Cortex of kidney (tissue), 1 donor: ENCODE measurements at places on chromosomes 3 and 15.

DNA sequence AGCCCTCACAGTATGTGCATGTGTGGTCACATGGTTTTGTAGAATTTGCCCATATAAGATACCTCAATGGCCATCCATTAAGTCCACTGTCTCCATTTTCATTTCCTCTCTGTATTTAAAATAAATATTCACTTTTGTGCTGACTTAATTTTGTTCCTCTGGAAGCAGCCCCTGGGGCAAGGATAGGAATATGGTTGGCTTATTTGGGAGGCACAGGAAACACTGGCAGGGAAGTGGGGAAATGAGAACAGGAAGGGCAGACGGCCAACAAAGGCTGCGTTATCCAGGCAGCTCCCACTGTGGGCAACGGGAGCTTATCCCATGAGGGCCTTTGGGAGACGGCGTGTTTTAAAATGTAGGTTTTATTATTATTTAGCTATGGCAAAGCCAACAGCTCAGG, 148.6 kb downstream of the SHQ1 start:
- no peak for DNase-seq

- DNase-seq: no peak
These were observed 234.9 kb downstream of the NTRK3 start for GRCh38 chr15:88021601-88022000.

- DNase-seq: no peak
These were observed 41.6 kb downstream of the EEFSEC start for GRCh38 chr3:128194843-128195242.

GRCh38 chr3:191019855-191020254, 157.4 kb upstream of the GMNC start:
- no peak for DNase-seq

DNA sequence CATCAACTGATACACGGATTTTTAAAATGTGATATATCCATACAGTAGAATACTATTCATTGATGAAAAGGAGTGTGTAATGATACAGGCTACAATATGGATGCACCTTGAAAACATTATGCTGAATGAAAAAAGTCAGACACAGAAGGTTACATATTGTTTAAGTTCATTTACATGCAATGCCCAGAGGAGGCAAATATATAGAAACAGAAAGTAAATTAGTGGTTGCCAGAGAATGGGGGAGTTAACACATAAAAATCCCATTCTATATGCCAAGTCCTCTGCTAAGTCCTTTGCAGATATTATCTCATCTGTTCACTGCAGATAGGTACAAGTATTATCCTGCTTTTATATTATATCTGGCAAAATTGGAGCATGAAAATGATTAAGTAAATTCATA, 22.1 kb upstream of the CDIN1 start:
- no peak for DNase-seq

- DNase-seq: no peak
These were observed 113.3 kb downstream of the IL20RB start for GRCh38 chr3:137071104-137071503.

- DNase-seq: no peak
These were observed 480.7 kb upstream of the THBS1 start for GRCh38 chr15:39100106-39100660.

- DNase-seq: no peak
These were observed 33.3 kb upstream of the ATG7 start for GRCh38 chr3:11238880-11239279.

DNA sequence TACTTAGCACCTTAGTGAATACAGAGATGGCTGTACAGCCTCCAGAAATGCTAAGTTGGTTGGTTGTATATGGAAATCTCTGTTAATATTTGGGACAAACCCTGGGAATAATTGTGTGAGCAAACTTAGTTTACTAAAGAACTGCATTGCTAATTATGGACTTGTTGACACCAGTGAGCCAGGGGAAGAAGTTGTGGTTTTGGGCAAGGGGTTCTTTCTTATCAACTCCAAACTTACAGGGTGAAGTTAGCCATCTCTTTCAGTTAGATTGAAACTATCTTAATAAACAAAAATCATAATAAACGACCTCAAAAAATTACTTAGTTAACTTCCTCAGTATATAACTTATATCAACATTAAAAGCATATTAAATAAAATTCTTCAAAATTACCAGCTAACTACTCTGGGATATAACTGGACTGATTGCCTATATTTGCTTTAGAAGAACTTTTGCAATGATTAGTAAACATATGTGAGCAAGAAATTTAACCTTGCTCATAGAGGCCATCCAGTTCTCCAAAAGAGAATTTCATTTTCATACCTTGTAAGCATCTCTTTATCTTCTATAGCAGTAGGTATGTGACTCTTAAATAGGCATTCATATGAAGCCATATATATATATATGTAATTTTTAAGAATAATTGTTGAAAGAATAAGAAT, 24.7 kb downstream of the MBNL1 start:
- DNase-seq: no peak

- no peak for DNase-seq
These were observed 7.7 kb downstream of the TSPAN3 start for GRCh38 chr15:77063249-77063648.

DNA sequence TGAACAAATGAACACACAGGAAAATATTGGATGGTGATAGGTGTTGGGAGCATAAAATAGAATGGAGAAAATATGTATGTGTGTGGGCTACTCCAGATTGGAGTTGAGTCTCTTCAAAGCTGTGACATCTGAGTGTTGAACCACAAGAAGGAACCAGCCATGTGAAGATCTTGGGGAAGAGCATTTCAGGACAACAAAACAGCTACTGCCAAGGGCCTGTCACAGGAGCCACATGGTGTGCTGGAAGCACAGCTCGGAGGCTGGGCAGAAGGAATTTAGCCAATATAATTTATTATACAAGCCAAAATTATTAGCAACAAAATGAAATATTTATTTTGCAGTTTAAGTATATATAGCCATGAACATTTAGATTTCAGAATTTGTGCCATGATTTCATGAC, 108.3 kb upstream of the FGF7 start:
- no peak for DNase-seq

- DNase-seq: no peak
These were observed 272.4 kb upstream of the TPM1 start for GRCh38 chr15:62770111-62770660.

DNA sequence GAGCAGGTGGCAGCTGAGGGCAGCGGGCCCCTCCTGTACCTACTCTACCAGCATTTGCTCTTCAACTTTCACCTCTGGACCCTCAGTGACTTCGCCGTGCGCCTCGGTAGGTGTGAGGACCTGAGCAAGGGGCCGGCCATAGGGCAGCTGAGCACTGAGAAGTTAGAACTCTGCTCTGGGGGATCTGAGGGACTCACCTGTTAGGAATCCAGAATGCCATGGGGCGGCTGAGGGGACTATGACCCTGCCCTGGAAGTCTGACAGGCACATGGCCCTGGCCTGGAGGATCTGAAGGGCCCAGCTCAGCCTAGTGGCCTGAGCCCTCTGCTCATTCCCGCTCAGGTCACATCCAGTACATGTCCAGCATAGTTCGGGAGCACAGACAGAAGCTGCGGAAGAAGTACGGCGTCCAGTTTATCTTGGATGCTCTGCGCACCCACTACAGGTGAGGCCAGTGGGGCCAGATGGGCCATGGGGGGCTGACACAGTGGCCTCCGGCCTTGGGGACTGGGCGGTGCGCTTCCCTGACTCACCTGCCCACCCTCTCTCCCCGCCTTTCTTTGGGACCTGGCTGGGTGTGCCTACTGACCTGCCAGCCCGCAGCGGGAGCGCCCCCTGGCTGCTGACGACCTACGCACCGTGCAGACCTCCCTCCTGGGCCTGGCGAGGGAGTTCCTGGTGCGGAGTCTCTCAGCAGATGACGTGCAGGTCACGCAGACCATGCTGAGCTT, 18.8 kb downstream of the NBEAL2 start:
- DNase-seq: no peak

DNA sequence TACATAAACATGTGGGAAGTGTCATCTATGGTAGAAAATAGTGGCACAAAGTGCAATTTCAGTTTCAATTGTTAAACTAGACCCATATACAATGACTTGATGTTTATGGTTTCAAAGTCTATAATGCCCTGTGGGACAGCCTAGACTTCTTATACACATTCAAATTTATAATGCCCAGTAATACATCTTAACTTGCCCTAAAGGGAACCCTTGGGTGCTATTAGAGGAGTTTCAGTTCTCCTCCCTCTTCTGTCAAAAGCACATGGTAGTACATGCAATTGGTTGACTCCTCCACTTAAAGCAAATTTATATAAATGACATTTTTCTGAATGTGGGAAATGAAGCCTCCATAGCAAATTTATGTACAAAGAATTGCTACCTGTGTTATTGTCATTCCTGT, 30.2 kb upstream of the OR5K4 start:
- no peak for DNase-seq

DNA sequence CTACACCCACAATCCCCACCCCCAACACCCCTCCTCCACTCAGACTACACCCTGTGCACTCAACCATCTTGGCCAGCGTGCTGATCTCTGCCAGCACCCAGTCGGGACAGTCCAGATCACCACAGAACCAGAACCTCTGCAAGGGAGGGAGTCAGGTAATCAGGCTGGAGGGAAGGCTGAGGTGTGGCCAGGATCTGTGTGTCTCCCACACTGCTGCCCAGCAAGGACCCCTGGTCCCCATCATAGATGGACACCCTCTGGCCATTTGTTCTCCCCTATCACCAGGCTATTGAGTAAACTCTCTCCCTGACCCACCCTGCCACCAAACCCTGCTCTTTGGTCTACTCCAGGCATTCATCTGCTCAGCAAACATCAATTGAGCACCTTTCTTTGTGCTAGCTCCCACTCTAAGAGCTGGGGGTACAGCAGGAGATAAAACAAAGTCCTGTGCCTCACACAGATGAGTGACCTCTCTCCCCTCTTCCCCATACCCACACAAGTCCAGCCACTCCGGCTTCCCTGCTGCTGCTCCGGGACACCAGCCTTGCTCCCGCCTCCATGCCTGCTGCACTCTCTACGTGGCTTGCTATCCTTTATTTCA, 134.8 kb downstream of the TBC1D2B start:
- DNase-seq: no peak

DNA sequence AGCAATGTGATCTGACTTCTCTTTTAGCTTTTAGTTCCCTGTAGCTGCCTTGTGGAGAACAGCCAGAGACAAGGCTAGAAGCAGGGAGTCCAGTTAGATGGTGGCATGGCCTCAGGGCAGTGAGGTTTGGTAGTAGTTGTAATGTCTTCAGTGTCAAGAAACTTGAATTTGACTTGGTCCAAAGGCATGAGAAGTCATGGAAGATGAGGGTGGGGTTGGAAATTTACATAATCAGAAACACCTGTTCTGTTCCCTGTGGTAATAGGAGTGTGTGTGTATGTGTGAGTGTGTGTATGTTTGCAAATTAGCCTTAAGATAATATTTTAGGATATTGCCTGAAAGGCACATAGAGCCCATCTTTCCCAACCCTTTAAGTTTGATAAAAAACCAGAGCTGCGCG, 55.2 kb upstream of the GCNT3 start:
- no peak for DNase-seq

DNA sequence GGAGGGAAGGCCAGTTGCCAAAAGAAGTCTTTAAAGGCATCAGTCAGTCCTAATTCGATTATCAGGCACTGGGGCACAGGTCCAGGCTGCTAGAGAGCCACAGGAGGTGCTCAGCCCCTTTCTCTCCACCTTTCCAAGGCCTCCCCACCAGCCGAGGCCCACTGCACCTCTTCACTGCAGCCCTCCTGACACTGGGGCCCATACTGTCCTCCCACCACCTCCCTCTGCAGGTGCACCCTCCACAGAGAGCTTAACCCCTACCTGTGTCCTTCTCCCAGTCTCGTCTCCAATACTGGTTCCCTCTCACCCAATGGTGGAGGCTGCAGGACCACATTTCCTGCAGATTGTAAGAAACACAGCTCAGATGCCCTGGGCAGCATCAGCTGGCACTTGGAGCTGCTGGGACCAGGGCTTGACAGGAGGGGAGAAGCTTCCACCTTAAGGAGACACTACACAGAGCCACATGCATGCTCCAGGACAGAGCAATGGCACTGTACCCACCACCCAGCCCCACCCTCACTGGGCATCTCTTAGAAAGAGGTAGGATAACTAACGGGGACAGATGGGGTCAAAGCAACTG, 81.6 kb upstream of the PRR20G start:
- no peak for DNase-seq

DNA sequence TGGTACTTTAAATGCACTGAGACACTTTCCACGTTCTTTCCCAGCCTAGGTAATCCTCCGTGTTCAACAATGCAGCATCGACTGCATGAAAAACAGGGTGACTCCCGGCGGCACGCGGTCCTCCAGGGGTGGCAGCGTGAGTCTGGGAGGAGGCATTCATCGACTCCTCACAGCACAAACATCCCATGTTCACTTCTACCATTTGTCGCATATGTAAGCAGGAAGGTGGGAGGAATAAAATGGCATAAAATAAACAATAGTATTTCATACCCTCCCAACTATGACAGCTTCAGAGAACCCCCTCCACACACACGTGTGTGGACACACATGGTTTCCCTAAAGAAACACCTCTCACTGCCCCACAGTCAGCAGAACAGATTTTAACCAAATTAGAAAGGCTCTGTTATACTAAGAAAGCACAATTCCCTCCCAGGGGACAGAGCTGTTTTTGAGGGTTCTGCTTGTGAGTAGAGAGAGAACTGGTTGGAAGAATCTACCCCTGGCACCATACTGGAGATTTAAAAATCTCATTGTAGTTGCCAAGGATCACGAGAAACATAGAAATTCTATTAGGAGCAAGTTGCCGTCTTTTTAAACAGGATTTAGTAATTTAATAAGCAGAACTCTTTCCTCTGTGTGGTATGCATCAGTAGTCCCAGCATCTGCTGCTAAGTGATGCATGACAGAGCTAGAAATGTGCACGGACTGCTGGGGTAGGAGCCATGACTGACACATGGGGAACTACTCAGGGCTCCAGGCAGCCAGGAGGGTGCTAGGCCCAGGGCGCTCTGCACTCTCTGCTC, 6.0 kb downstream of the FAM43A start:
- DNase-seq: no peak

DNA sequence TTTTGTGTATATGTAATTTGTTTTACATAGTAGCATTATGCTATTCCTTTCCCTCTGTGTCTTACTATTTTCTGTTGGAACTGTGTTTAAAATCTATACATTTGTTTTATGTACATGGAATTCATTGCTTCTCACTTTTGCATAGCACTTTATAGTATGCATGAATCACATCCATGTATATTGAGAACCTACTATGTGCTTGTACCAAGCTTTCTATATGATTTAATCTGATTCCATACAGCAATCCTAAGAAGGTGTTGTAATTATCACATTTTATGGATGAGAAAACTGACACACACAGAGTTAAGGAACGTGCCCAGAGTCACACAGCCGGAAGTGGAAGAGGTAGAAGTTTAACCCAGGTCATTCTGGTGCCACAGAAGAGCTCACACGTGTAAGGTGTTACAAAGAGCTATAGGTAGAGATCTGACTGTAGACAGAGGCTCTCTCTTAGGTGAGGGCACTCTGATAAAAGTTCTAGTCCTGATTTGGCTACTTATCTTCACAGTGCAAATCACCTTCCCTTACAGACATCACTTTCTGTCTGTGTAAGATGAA, 3.5 kb upstream of the SMAD3 start:
- DNase-seq: no peak

- no peak for DNase-seq
These were observed 36.3 kb upstream of the UTS2B start for GRCh38 chr3:191366675-191367074.
